Daoy (cell line): ENCODE measurements at places on chromosomes 3 and 15. TPM values are rescaled to one million over a fixed set of nuclear protein-coding genes. Genes with fewer than 3 reads are reported as not detected.

DNA sequence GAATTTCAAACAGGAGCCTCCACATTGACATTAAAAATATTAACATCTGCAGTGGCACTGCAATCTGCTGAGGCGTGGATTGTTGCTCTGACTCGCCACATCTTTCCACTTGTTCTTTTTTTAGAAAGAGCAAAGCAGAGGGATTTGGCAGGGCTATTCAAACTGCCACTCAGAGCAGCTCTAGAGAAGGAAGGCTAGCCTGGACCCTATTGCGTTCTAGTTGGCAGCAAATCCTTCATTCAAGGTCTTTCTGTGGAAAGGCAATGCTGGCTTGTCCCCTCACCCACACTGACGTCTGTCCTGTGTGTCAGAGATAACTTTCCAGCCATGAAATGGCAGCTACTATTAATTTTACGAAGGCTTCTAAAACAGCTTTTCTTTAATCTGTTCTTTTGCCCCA, 483.2 kb upstream of the SGO1 start:
- no peak for DNase-seq

GRCh38 chr15:84638103-84638502, 16.0 kb downstream of the WDR73 start:
- no peak for DNase-seq

GRCh38 chr3:72346526-72346926, 501.7 kb downstream of the SHQ1 start:
- peak; percentile 88 for DNase-seq

- peak; percentile 20 for DNase-seq
Observed at GRCh38 chr15:32853592-32853991, 135.8 kb downstream of the GREM1 start.

DNA sequence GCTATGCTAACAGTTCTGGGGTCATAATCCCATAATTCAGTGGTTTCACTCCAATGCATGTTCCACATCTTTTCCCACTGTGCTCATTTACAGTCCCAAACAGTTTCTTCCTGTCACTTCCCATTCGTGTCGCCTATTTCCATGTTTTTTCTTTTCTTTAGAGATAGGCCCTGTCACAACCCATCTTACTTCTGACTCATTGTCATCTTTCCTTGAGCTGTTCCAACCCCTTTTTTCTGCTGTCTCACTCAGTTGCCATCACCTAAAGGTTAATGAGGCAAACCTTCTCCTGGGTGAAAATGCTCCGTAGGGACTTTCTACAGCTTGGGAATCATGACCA, 814.5 kb downstream of the VGLL3 start:
- no peak for DNase-seq

GRCh38 chr3:64561325-64561843, 126.4 kb downstream of the ADAMTS9 start:
- no peak for DNase-seq

GRCh38 chr3:104553121-104553520, 813.6 kb upstream of the ALCAM start:
- no peak for DNase-seq

- DNase-seq, result peak; percentile 97
Observed at GRCh38 chr3:123834631-123835030, 49.5 kb downstream of the MYLK start.

- peak; percentile 86 for DNase-seq
Observed at GRCh38 chr3:53236112-53236841, 19.5 kb downstream of the TKT start.

DNA sequence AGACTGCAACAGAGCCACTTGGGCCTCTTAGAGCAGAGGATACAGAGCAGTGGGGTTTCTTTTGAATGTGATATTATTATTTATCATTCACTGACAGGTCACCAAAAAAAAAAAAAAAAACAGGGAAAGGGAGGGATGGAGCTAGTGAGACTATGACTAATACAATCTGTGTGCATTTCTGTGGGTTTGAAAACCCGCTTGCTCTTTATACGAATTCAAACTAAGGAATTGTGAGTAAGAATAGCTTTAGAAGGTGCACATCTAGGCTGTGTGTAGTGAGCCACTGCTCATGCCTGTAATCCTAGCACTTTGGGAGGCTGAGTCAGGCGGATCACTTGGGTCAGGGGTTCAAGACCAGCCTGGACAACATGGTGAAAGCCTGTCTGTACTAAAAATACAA, 186.6 kb upstream of the MANF start:
- peak; percentile 15 for DNase-seq

GRCh38 chr3:138347960-138348753, at the start of gene MRAS:
Gene MRAS, plus strand, starts transcription at chr3:138348579. Its CDS starts 24,305 bp downstream, at chr3:138372884.
- peak; percentile 76 for DNase-seq

- DNase-seq, result no peak
Observed at GRCh38 chr3:48514431-48515227, 10.7 kb upstream of the SHISA5 start.

Gene DPPA4
- 7.2 and 11.1 TPM in 2 replicates for total RNA-seq

Gene PXYLP1
- 8.6 TPM in 2 replicates for total RNA-seq

DNA sequence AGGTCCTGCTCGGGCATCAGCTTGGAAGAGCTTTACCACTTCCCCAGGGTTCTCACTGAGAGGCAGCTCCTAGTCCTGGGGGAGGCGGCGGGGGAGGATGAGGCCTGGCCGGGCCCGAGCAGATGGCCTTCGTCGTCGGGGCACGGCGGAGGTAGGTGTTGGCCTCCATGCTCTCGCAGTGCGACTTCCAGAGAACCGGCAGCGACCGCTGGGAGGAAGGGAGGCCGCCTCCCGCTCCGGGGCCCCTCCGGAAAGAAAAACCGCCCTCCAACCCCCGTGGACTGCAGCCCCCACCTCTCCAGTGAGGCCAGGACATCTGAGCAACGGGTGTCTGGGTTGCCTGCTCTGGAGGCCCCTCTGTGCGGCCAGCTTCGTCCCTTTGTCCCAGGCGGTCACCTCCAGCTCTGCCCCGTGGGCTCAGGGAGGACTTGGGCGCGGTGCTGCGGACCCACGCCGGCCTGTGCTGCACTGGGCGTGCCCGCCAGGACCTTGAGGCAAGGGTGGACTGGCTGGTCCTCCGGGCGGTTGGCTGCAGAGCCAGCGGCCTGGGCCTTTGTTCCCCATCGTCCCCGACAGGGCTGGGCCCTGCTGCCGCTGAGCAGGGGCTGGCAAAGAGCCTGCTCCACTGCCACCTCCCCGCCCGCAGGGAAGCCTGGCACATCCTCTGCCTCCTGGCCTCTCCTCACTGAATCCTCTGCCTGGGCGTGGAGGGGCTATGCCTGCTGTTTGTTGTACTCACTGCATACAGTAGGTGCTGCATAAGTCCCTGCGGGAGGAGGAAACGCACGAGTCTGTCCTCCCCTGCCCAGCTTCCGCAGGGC, 13.6 kb upstream of the GP9 start:
- DNase-seq, result no peak

DNA sequence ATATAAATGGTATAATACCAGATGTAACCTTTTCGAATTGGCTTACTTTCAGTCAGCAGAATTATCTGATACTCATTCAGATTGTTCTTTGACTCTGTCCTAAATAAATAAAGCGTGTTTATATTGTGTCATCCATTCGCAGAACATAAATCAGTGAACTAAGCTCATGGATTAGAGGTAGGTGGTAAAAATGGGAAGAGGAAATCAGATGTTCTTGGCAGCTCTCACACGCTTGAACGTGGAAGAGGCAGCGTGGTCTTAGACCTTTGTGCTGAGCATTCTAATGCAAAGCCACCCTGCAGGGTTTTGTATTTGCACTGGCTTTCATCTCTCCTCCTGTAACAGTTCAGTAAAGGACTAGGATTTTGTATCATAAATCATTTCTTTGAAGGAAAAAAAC, 441.4 kb downstream of the GABRG3 start:
- DNase-seq, result no peak

DNA sequence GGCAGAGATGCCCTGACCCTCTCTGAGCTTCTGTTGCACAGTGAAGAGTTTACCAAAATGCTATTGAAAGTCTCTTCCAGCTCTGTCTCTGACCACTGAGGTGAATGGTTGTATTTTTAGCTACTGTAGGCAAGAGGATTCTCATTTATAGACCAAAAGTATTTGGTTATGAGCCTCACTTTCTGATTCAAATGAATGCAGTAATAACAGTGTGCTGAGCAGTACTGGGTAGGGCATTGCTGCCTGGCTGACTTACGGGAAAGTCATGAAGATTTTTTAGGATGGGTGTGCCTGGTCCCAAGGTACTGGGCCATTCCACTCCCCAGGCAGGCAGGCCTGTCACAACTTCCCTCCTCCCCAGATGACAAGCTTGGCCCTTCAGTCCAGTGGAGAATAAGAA, 15.5 kb downstream of the PLA1A start:
- no peak for DNase-seq
